ENCODE measurements at places on chromosomes 11 and 22.

DNA sequence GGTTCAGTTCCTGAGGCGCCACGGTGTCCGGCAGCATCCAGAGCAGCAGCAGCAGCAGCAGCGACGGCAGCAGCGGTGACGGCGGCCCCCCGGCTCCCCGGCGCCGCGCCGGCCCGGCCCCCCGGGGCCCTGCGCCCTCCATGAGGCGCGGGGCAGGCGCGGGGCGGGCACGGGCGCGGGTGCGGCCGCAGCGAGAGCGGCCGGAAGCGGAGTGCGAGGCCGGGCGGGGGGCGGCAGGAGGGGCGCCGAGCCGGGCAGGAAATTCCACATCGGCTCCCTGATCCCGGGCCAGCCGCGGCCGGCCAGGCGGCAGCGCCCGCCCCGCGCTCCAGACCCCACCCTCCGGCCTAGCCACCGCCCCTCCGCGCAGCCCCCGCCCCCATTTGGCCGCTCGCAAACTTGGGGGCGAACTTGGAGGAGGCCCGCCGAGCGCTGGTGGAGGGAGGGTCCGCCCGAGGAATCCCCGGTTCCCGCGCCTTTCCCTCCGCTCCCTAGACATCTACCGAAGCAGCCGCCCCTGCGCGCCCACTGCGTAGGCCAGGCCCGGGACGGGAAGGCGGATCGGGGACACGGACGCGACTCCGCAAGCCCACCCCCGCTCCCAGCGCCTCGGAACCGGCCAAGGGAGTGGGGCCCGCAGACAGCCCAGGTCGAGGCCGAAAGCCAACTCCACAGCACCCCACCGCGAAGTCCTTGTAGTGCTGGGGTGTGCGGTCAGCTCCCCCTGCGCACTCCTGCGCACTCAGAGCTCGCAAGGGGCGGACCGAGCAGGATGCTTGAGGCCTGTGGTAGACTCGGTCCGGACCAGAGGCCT, at the start of gene SCARF2:
Gene SCARF2, minus strand, starts transcription at position 213 of the 814 bp plus-strand sequence. Its CDS starts 71 bp downstream, at position 142.
- DNase-seq, result peak; percentile 83

DNA sequence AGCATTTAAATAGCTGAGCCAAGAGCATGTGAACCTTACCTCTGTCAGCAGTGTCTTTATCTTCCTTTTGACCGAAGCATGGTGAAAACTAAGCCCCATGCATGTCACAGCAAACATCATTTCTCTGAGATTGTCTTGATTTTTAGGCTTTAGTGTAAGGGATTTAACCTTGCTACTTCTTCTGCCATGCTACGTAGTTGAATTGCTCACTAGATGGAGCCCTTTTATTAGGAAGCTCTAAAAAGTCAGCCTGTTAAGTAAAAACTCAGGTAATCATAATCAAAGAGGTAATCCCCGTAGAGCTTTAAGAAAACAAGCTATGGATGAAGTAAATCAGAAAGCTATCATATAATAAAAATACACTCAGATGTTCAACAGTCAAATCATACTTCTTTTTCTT, 149.5 kb downstream of the PGR start:
- no peak for DNase-seq

DNA sequence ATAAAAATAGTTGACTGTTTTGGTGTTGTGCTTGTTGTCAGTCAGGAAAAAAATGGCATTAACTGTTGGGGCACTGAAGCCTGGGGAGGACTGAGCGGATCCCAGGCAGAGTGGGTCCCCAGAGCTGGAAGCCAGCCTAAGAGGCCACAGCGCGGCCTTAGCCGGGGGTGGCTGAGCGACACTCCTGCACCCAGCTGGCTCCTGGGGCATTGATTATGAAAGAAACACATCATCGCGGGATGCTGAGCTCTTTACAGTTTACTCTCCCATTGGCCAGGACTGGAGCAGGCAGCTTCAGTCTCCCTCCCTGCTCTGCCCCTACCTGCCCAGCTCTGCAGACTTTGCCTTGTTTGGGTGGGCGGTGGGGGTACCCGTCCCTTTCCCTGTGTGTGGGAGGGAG, 121.5 kb downstream of the ST3GAL4 start:
- DNase-seq, result no peak

DNA sequence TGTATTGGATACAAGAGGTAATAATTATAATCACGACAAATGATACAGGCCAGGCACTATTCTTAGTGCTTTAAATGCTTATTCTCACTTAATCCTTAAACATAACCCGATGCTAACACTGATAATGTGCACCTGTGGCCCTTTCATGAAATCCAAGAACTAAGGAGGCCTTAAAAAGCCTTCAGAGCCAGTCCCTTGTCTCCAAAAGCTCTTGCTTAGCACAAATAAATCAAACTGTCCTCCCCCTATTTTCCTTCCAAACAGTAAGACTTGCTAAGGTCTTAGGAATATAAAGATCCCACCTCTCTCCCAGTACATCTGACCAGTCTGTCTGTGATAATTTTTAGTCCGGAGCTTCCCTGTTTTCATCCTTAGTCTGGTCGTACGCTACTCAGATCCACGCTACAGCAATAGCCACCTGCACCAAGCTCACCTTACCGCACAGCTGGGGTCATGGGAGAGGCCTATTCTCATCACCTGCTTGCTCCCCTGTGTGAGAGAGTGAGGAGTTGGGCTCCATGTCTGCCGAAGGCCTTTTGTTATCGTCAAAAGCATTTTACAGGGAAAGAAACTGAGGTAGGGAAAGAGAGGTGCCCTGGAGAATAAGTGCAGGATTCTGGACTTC, 16.9 kb downstream of the FXYD6 start:
- DNase-seq, result no peak

GRCh38 chr11:120420572-120420971, 84.4 kb downstream of the ARHGEF12 start:
- DNase-seq, result no peak

DNA sequence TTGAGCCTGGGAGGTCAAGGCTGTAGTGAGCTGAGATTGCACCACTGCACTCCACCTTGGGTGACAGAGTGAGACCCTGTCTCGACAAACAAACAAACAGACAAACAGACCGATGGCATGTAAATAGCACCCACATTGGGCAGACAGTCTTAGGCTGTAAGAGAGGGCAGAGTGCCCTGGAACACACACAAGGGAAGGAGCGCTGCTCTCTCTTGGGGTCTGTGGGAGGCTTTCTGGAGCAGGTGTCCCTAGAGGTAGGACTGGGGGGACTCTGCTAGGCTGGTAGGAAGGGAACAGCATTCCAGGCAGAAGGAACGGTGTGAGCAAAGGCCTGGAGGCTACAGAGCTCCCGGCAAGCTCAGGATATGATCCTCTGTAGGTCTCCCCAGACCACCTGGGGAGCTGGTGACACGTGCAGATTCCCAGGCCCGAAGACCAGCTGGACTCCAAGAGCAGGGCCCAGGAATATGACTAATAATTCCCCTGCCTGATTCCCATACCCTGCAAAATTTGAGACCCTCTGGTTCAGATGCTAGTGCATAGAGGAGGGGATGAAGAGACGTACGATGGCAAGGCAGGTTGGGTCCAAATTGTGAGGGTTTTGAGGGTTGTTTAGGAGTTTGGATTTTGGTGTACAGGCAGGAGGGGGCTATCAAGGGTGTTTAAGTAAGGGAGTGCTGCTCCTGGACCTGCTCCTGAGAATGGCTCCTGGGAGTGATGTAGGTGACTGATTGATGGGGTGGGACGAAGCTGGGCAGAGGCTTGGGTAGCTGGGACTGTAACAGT, 11.6 kb downstream of the SMIM38 start:
- DNase-seq, result no peak

DNA sequence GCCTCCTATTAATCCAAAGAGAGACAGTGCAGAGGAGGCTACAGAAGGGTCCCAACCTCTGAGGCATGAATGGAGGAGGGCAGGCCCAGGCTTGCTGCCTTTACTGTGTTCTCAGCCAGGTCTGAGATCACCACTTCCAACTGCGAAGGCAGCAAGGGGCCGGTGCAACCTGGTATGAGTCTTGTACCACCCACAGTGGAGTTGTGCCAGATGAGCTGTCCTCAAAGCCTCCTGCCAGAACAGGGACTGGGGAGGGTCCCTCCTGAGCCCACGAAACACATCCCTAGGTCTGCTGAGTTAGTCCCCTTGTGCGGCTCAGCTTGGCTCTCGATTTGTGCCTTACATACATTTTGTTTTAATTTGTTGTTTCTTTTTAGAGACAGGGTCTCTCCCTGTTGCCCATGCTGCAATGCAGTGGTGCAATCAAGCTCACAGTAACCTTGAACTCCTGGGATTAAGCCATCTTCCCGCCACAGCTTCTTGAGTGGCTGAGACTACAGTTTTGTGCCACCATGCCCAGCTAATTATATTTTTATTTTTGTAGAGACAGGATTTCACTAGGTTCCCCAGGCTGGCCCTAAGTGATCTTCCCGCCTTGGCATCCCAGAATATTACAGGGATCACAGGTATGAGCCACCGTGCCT, 9.3 kb downstream of the MIF start:
- DNase-seq, result no peak

DNA sequence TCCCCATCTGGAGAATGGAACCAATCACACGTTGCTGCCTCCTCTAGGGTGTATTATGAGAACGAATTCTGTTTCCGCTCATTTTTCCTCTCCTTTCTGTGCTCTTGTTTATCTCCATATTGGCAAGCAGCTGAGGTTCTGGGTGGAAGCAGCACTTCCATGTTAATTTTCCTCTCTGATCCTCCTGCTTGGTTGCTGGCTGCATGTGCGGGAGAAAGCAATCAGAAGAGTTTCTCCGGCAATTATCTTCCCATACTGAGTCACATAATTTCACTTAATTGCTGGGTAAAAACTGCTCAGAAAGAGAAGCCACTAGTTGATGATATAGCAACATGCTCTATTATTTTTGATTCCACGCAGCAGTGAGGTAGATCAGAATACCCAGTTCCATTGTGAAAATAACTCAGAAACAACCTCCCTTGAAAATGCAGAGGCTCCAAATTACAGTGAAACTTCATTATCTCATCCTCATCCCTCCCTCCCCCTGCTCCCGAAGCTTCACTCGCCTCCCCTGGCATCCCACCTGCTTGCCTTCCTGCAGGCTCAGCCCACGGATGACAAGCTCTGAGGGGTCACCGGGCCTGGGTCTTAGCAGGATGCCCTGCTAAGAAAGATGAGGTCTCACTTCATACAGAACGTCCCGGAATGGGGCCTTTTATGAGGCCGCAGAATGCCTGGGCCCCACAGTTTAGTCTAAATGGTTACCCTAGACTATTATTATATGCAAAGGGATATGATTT, 20.4 kb downstream of the FXYD6 start:
- no peak for DNase-seq

DNA sequence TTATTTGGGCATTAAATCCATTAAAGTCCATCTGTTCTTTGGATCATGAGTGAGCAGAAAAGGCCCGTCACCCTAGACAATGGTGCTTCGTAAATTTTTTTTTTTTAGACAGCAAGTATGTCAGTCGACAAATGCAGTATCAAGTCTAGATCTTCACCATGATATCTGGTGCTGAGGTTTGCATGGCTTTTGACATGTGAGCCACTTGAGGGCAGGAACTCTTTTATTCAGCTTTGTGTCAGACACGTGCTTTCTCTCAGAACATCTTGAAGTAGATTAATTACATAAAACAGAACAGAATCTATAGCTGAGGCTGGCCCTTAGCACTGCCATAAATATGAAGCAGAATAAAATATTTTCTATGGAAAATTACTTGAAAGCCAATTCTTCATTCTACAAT, 62.9 kb upstream of the CARD18 start:
- no peak for DNase-seq

- DNase-seq, result no peak
Measured at GRCh38 chr11:47384498-47384897, 6.2 kb upstream of the SPI1 start.

DNA sequence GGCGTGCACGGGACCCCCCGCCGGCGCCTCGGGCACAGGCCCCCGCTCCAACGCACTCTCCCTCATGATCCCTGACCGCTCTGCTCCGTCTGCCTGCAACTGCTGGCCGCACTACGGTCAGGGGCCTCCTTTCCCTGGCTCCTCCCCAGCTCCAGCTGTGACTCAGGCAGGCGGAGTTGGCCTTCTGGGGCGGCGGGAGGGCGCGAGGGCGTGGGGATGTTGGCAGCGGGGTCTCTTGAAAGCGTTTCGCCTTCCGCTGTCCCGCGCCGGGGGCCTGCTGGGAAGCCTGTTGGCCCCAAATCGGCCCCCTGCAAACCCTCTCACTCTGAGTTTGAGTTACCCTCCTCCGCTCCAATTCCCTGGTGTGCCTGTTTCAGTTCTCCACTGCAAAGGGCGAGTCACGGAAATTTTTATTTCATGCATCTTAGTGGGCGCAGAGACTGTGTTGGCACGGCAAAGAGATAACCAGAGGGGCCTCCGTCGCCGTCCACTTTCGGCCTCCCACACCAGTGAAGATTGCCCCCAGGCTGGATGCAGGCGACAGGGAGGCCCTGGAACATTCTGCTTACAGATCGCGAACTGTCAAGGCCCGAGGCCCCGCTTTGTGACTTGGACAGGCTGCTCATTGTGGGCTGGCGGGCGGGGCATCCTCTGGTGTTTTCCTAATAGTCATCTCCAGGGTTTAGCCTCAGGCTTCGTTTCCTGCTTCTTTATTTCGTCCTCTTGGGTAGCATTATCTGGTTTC, at the start of gene CAVIN3:
Gene CAVIN3, minus strand, starts transcription at position 91 of the 745 bp plus-strand sequence. Its CDS starts 25 bp downstream, at position 66.
- peak; percentile 96 for DNase-seq

DNA sequence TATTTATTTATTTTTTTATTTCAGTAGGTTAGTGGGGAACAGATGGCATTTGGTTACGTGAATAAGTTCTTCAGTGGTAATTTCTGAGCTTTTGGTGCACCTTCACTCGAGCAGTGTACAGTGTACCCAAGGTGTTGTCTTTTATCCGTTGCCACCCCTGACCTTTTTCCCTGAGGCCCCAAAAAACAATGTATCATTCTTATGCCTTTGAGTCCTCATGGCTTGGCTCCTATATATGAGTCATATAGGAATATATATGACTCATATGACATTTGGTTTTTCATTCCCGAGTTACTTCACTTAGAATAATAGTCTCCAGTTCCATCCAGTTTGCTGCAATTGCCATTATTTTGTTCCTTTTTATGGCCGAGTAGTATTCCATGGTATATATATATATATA, 763.9 kb downstream of the NTM start:
- no peak for DNase-seq

GRCh38 chr11:119029340-119030028, 1.2 kb downstream of the SLC37A4 start:
- no peak for DNase-seq

- DNase-seq, result no peak
Measured at GRCh38 chr22:20024225-20024624, 3.3 kb downstream of the TANGO2 start.

DNA sequence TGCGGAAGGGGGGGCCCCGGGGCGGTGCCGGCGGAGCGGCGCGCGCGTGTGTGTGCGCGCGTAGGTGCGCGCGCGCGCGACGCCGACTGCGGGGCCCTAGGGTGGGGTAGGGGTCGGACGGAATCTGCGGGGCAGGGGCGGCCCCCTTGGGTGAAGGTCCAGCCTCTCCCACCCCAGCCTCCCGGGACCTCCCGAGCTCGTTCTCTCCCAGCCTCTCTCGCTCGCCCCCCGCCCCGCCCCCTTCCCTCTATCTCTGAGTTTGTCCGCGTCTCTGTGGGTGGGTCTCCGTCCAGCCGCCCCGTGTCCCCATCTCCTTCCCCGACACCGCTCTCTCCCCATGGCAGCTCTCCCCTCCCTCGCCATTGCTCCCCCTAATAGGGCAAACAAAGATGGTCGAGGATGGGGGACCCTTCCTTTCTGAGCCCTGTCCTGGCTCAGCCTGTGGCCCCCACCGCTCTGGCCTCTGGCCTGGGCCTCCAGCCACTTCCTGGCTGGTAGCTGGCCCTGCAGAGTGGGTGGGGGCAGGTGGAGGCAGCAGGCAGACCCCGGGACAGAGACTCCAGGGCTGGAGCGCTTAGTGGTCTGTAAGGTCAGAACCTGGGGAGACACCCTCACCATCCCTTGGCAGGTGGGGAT, 33.0 kb upstream of the PRR5 start:
- no peak for DNase-seq
